LNCaP clone FGC (cell line): ENCODE measurements at places on chromosomes 11 and 22.

DNA sequence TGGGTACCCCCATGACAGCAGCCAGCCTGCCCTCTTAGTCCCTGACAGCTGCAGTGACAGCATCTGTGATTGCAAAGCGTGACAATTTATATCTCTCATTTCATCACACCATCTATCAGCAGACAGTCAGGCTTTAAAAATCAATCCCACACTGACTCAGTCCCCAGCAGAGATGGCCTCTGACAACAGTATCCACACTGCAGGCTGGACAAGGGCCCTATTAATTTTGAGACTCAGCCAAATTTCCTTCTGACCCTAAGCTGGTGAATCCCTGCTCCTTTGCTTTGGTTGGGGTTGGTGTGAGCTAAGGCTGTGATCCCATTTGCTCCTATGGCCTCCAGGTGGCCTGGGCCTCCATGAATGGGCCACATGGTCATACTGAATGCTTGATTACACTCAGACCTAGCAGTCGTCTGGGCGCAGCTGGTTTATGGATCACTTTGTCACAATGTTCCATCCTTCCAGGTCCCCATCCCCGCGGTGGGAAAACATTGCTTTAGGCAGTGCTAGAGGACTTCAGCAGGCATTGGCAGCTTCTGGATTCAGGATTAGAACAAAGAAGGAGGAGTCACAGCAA, 68.2 kb upstream of the B3GAT1 start:
- DNase-seq: no peak

GRCh38 chr22:27377501-27378295, 423.9 kb downstream of the MN1 start:
- peak; percentile 61 for DNase-seq

DNA sequence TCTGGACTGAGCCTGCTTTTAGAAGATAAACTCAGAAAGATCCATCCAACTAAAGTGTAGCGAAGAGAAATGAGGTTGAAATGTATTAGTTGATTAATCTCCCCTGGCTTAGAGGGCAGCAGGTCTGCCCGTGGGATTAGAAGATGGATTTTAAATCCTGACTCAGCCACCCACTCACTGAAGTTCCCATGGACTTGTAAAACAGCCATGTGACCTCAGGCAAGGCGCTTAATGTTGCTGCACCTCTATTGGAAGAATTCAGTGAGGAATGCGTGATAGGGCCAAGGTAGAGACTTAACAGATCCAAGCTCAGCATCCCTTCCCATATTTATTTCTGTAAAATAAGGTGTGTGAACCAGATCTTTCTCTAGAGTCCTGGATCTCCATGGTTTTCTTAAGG, 45.1 kb upstream of the ELF5 start:
- no peak for DNase-seq

- peak; percentile 35 for DNase-seq
Observed at GRCh38 chr22:32080904-32081303, 37.8 kb downstream of the SLC5A1 start.

DNA sequence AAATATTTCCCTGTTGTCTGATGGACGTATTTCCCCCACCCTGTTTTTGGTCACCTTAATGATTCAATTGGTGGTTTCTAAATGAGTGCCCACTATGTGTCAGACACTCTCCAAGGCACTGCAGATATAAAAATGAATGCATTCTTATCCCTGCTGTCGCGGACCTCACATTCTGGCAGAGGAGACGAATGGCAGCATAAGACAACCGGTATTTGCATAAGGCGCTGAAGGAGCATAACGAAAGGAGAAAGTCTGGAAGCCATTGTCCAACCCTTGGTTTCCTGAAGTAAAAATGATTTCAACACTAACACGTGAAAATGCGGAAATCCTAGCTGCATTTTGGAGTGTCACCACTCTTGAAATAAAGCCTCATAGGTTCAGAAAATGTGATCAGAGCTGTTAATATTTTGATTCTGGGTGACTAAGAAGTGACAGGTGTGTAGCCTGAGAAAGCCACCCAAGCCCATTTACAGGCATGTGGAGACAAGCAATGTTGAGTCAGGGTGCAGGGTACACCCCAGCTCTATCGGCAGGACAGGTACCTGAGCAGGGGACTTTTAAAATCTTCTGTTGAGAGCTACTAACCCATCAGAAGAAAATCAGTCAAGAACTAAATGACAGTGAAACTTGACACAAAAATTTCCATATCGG, 10.1 kb upstream of the GAB2 start:
- DNase-seq: no peak

DNA sequence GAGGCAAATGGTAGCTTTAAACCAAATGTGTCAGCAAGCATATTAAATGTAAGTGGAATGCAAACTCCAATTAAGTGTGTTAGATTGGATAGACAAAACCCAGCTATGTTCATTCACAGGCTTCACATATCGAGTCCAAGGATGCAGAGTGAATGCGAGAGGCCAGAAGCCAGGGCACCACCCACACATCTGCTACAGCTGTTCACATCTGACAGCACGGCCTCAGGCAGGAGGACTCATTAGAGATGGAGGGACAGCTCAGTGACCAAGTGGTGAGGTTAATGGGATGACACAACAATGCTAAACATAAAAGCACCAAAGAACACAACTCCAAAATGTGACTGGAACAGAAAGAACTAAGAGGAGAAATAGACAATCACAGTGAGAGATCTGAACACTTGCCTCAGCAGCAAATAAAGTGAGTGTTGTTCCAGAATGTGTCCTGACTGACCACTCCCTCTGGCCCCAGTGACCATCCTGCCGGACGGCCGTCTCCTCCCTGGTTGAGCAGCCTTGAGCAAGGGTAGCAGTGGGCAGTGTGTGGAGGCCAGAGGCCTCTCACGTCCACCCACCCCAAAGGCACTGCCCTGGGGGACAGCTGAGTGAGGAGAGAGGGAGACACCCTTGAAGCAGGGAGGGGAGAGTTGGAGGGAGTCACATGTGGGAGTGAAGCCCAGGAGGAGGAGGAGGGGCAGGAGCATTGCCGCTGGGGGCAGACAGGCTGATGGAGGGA, 23.8 kb downstream of the ALG12 start:
- no peak for DNase-seq

DNA sequence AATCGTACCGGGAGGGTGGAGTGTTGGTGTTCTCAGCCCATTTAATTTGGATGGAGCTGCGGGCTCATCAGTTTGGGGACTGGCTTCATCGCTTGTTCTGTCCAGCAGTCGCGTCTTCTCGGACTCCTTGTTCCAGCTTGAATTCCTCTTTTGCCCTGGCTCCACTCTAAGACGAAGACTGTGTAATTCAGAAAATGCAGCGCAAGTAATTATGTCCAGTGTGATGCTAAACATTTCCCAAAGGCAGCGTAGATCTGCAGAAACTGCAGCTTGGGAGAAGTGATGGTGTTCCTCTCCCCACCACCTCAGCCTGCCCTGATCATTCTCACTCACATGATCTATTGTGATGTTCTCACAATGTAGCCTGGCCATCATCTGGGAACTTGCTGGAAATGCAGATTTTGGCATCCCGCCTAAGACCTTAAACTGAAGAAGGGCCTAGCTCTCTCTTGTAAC, 666 bp downstream of the SLC25A18 start:
- DNase-seq: no peak
